ENCODE measurements at places on chromosomes 2 and 18.

- no peak for DNase-seq
These were observed 26.7 kb upstream of the MBOAT2 start for GRCh38 chr2:9030190-9030589.

GRCh38 chr2:220192994-220193753 is 565.7 kb downstream of the SLC4A3 start:
- no peak for DNase-seq

DNA sequence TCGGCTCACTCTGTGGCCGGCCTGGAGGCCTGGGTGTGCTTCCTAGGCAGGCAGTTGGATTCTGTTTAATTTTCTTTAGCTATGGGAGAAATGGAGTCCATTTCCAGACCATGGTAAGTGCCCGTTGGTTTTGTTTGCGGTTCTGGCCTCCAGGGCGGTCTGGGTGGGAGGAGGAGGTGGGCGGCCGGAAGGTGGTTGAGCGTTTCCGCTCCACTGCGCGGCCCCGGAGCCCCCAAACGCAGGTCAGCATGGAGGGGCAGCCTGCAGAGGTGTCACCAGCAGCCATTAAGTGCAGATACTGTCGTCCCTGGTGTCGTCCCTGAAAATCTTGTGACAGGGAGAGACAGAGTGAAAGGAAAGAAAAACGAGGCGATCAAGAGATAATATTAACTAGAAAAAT is 303.9 kb downstream of the GBX2 start:
- no peak for DNase-seq

DNA sequence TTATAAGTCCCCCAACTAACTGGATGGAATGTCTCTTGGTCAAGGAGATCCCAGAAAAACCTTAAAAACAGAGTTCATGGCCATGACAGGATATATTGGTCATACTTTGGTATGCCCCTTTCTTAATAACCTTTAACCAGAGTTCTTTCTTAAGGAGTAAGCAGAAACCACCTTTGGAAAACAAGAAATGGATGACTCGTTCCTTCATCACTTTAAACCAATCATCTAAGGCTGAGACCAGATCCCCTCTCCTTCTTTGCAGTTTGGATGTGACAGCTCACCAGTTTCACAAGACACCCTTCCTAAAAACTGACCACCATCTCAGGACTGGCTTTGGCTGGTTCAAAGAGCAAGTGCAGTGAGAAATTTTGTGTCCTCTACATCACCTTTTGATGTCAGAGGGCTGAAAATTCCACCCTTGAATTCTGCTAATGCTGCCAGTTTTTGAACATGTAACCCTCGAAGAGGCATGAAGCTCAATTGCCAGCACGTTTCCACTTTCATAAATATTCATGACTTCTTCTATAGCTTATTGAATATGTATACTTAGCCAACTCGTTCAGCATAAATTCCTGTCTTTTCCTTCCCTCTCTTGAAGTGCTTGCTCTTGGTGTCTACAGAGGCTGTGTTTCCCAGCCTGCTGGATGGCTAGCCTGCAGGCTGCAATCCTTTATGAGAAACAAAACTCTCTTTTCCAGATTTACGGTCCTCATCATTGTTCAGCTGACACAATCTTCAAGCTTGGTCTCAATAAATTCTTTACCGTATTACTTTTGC is 1323.5 kb upstream of the TMEFF2 start:
- peak; percentile 67 for DNase-seq

GRCh38 chr18:62118328-62118727 is 68.5 kb downstream of the PIGN start:
- peak; percentile 85 for DNase-seq

GRCh38 chr18:75247611-75248421 is 37.2 kb downstream of the TSHZ1 start:
- DNase-seq, result peak; percentile 48

DNA sequence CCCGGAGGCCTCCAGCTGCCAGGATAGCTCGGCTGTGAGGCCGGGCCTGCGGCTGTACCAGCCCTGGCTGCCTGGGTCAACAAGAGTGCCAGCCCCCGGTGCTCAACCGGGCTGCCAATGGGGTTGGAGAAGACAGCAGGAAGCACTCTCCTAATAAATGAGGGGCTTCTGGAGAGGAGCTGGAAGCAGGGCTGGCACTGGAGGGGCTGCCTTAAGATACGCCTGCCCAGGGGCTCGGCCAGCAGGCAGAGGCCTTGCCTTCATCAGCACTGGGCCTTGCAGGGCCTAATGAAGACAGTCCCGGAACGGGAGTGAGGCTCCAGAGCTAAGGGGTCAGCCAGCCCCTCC is 73.6 kb downstream of the TEX51 start:
- no peak for DNase-seq

All from fibroblast of skin of scalp (primary cell).